AG10803 (cell line): ENCODE measurements at places on chromosomes 16 and 17.
A peak's percentile ranks its signal among the peaks of the same experiment; 100 is the strongest.

- DNase-seq, result no peak
Observed at GRCh38 chr16:47254756-47255155, 111.0 kb upstream of the NETO2 start.

GRCh38 chr16:4828567-4829321, 18.3 kb downstream of the GLYR1 start:
- DNase-seq, result no peak

GRCh38 chr17:28270926-28271325, 48.1 kb upstream of the TMEM97 start:
- no peak for DNase-seq

GRCh38 chr16:28522792-28523191, 16.0 kb downstream of the NUPR1 start:
- DNase-seq, result no peak

GRCh38 chr17:36188891-36189306, 7.7 kb downstream of the CCL3L1 start:
- no peak for DNase-seq

GRCh38 chr17:57436565-57436964, 180.2 kb downstream of the MSI2 start:
- no peak for DNase-seq

- DNase-seq, result no peak
Observed at GRCh38 chr16:80200079-80200478, 340.7 kb upstream of the DYNLRB2 start.

- DNase-seq, result no peak
Observed at GRCh38 chr17:61981323-61981722, 53.5 kb upstream of the INTS2 start.

GRCh38 chr17:10216213-10216938, 18.0 kb upstream of the GAS7 start:
- DNase-seq, result no peak

- no peak for DNase-seq
Observed at GRCh38 chr17:34110315-34110714, 144.8 kb upstream of the CCL2 start.

DNA sequence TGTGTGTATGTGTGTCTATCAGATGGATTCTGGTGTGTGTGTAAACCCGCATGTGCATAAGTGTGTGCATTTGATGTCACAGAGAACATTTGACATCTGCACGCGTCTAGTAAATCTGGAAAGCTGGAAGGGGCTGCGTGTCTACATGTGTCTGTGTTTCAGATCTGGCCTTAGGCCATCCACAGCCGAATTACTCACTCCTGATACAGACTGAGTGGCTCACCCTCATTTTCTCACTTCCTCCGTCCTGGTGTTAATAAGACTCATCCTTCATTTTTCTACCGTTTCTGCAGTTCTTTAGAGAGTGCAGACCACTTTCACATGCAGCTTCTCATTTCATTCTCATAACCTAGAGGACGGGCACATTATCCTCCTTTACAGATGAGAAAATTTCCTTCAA, 491.6 kb downstream of the CDH13 start:
- DNase-seq, result peak; percentile 57

DNA sequence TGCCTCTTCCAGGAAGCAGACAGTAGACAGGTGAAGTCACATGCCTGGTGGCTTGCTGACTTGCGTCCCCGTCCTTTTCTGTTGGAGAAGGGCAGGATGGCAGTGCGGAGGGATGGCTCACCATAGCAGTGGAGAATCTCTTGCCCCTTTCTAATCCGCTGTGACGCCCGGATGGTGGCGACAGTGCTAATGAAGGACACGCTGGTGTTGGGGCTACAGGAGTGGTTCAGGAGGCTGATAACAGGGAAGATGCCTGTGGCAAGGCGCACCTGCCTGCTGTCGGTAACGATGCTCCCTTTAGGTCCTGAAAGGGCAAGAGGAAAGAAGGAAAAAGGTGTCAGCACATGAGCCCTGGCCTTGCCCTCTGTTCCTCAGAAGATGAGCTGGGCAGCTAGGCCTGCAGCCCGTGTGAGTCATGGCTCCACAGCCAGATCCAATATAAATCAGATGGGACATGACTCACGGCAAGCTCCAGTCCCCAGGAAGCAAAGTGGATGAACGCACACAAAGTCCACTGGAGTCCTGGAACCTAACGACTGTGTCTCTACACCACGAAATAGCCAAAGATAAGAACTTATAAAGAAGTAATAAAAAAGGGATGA, 25.5 kb downstream of the SERPINF1 start:
- DNase-seq, result peak; percentile 90

- DNase-seq, result no peak
Observed at GRCh38 chr17:34255381-34255732, 272 bp downstream of the CCL2 start.

GRCh38 chr17:64658931-64659330, 3.2 kb downstream of the SMURF2 start:
- DNase-seq, result peak; percentile 84

DNA sequence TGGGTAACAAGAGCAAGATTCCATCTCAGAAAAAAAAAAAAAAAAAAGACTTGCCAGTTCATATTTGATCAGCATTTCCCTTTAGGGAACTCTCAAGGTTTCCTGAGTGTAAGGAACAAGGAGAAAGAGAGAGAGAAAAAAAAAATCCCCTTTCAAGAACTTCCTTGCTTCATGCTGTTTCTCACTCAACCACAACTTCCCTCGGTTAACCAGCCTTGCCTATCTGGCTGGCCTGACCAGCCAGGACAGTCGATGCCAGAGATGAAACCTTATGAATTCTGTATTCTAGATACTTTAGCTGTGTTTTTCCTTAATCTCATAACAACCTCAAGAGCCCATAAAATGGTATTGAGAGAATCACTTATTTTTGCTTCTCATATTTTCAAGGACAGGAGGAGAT, 2.6 kb upstream of the N4BP1 start:
- no peak for DNase-seq

GRCh38 chr17:48433896-48434295, 3.9 kb upstream of the SKAP1 start:
- no peak for DNase-seq

DNA sequence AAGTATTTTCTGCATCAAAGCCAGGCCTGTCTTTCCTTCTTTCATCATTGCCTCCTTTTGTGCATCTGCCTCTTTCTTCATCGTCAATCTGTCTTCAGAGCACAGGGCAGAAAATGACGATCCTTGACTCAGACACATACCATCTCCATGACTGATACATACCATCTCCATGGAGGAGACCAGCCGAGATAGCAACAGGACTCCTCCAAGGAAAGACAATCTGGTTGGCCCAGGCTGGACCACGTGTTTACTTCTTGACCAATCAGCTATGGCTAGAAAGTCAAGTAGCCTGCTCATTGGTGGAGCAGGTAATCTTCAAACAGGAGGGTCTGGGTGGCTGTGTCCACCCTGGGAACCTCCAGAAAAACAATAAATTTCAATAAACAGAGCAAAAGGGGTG, 164.6 kb downstream of the CPPED1 start:
- peak; percentile 79 for DNase-seq

- DNase-seq, result no peak
Observed at GRCh38 chr17:75487351-75488070, 27.8 kb downstream of the CASKIN2 start.

- no peak for DNase-seq
Observed at GRCh38 chr17:7293816-7294613, 424 bp downstream of the YBX2 start.

DNA sequence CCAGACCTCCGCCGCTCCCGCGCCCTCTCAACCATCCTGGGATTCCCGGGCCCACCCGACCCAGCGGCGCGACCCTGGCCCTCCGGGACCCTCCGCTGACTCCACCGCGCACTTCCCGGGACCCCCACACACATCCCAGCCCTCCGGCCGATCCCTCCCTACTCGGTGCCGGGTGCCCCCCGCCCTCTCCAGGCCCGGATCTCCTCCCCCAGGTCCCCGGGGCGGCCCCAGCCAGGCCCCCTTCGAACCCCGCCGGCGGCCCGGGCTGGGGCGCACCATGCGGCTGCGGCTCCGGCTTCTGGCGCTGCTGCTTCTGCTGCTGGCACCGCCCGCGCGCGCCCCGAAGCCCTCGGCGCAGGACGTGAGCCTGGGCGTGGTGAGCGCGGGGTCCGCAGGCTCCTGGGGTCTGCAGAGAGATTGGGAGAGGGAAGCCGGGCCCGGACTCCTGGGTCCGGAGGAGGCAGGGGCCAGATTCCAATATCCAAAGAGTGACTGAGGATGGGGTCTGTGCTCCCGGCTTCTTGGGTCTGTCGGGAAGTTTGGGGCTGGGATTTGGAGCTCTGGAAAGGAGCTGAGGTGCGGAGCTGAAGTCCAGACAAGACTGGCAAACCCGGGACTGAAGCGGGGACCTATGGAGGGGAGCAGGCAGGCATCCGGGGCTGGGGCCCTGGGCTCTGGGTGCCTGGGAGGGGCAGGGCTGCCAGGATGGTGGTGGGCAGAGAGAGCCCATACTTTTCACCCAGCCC, 453 bp downstream of the MMP25 start:
- no peak for DNase-seq

- no peak for DNase-seq
Observed at GRCh38 chr17:81838753-81839255, 4.0 kb upstream of the PPP1R27 start.

GRCh38 chr17:64077379-64077778, 52.6 kb downstream of the ERN1 start:
- DNase-seq, result no peak

DNA sequence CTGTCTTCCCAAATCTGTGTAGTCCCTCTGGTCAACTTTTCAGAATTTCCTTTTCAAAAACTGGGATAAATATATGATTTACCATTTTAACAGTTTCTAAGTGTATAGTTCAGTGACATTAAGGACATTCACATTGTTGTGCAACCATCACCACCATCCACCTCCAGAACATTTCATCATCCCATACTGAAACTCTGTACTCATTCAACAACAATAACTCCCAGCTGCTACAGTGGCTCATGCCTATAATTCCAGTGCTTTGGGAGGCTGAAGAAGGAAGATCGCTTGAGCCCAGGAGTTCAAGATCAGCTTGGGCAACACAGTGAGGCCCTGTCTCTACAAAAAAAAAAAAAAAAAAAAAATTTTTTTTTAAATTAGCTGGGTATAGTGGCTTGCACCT, 131.0 kb downstream of the AATF start:
- peak; percentile 73 for DNase-seq

DNA sequence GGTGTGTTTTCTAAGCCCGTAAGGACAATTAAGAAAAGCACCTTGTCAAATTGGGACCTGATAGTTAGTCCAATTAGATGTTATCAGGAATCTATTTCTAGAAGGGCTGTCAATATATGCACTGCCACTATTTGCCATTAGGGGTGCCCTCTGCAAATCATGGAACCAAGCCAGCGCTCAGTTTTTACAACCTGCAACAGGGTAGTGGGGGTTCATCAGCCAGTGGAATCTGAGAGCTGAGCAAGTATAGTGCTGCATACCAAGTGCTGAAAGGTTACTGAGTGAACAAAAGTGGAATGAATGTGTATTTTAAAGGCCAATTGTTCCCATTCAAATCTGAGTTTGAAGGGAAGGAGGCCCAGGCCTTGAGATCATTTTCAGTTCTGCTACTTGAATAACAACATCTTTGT, 10.4 kb downstream of the PRR11 start:
- DNase-seq, result peak; percentile 62

- DNase-seq, result no peak
Observed at GRCh38 chr16:3576211-3576610, 992 bp downstream of the NLRC3 start.

GRCh38 chr17:76268015-76268749, 3.0 kb downstream of the UBALD2 start:
- DNase-seq, result peak; percentile 80

- peak; percentile 65 for DNase-seq
Observed at GRCh38 chr17:8300627-8301242, 5.5 kb upstream of the SLC25A35 start.

- DNase-seq, result peak; percentile 99
Observed at GRCh38 chr17:48483471-48484131, 47.2 kb downstream of the HOXB1 start.

DNA sequence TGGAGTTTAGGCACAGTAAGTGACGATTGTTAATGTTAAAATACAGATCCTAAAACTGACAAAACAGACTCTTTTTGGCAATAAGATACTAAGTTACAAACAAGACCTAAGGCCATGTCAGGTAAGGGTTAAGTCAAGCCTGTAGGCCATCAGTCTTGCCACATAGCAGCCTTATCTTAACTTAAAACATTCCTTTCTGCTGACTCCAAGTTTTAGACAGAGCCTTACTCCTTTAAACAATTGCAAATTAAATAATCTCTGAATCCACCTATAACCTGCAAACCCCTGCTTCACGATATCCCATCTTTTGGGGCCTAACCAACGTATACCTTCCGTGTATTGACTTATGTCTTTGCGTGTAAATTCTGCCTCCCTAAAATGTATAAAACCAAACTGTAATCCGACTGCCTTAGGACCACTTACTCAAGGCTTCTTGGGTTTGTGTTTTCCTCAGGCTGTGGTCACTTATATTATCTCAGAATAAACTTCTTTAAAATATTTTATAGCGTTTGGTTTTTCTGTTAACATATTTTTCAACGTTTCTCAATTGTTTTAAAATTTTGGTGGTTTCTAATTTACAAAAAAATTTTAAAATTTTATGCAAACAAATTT, 64.4 kb downstream of the EFCAB5 start:
- DNase-seq, result no peak

DNA sequence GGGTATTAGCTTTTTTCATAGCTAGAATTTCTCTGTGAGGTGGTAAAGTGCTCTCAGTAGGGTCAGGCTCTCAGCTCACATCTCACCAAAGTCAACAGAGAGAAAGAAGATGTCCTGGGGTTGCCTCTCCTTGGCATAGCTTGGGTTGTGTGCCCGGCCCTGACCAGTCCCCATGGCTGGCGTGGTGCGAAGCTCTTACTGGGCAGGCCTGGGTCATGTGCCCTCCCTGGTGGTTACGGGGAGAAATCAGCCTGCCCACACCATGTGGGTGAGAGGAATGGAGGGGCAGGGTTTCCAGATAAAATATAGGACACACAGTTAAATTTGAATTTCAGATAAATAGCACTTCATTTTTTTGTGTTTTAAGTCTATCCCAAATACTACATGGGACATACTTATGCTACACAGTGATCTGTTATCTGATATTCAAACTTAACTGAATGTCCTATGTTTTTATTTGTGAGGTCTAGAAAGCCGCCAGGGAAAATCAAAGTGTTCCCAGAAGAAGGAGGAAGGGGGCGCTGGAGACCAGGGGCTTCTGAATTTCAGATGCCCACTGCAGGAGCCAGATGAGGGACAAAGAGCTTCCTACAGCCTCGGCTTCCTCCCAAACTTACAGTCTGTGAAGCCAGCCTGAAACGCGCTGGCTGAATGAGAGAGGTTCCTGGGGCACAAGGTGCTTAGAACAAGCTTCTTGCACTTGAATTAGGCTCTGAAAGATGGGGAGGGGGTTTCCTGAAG, 45.4 kb downstream of the NKD1 start:
- DNase-seq, result no peak

GRCh38 chr16:80389338-80389737, 151.5 kb upstream of the DYNLRB2 start:
- DNase-seq, result no peak

DNA sequence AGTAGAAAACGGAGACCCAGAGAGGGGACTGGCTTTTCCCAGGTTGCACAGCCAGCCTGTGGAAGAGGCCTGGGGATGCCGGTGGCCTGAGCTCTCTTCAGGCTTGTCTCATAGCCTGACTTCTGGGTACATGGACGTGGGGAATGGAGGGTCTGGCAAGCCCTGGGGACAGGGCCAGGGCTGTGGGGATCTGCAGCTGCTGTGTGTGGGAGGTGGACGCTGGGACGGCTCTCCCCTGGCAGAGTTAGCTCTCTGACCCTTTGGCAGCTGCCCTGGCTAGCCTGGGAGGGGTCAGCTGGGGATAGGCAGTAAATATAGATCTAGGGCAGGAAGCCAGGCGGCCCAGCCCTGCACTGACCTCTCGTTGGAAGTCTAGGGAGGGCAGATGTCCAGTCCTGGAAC, 20.5 kb downstream of the SLC4A1 start:
- no peak for DNase-seq
